ENCODE measurements at places on chromosomes 6 and 20.

- DNase-seq = no peak
Measured at GRCh38 chr6:434051-434705, 42.6 kb downstream of the IRF4 start.

DNA sequence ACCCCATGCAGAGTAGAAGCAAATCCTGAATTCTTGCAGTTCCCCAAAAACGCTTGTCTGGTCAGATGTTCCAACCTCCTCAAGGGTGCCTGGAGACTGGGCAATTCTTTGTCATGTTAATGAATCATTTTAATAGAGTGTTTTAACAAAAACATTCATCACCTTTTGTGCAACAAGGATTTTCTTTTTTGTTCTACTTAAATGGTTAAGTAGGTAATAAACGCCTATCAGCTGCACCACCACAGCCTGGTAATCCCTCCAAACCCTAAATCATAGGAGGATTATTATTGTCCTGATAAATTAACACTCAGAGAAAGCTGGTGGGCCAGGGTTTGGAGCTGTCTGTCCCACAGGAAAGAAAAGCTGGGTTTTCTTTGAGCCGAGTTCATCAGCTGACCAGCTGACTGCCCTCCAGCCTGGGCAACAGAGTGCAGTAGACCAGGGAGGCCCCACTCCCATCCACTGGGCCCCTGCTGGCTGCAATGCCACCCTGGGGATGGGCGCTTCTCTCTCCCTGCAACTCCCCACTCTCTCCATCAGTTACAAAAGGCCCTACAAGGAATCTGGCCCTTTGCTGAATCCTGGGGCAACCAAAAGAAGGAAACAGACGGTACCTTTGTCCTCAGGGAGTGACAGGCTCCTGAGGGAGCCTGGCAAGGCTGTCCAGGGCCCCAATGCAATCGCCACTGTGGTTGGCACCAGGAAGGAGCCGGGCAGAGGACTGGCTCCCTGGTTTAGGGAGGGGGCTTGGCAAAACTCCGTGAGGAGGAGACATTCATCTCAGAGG lies 23.1 kb upstream of the BMP7 start:
- no peak for DNase-seq

- peak; percentile 67 for DNase-seq
Measured at GRCh38 chr20:1965520-1966351, 28.1 kb downstream of the PDYN start.

DNA sequence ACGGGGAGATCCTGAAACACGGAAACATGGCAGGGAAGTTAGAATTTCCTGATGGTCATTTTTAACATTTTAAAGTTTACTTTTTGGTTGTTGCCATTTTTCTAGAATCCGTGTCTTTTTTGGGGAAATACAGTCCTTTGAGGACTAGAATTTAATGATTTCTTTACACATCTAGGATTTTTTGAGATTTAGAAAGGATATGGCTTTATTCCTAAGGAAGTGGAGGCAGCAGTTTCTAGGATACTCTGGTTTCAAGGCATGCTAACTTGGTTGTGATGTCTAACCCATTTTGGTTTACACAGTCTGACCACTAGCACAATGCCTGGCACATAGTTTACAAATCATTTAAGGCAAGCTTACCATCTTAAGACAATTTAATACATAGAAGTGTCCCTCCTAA lies 1.1 kb upstream of the ZBTB2 start:
- no peak for DNase-seq

DNA sequence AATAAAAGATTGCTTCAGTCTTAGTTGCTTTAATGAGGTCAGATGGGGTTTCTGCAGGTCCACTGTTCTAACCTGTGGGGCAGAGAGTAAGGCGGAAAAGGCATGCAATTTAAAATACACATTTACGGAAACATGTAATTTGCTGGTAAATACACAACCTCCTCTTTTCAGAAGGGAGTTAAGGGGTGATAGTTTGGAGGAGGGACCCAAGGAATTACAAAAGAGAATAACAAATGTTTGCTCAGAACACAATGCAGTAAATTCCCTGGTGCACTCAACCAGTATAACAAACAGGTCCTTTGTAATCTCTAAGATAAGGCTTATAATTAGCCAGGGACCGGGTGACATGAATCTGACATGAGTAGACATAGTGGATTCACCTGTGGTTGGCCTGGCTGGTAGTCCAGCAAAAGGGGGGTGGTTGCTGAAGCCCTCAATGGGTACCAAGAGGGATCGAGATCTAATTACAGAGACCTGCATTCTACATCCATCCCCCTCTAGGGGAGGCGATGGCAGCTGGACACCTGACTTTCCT lies 295.1 kb downstream of the PHACTR1 start:
- DNase-seq = no peak

All from stimulated activated CD8-positive, alpha-beta memory T cell treated with anti-CD3 and anti-CD28 coated beads, Interleukin-2, amount 100 ng/mL, for 1 hour (primary cell).